ENCODE measurements at places on chromosomes 6 and 20. TPM values are rescaled to one million over a fixed set of nuclear protein-coding genes. Genes with fewer than 3 reads are reported as not detected.

GRCh38 chr6:18266523-18266912, 2.2 kb upstream of the DEK start:
- DNase-seq = no peak

DNA sequence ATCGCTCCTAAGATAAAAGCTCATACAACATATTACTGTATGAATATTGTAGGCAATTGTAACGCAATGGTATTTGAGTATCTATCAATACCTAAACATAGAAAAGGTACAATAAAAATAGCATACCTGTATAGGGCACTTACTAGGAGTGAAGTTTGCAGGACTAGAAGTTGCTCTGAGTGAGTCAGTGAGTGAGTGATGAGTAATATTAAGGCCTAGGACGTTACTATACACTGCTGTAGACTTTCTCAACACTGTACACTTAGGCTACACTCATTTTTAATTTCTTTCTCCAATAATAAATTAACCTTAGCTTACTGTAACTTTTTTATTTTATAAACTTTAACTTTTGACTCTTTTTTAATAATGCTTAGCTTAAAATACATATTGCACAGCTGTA, 546.9 kb downstream of the HACE1 start:
- no peak for DNase-seq

GRCh38 chr6:25180630-25181349, 98.4 kb upstream of the CARMIL1 start:
- no peak for DNase-seq

The ATP9A gene
- 16.4 TPM for total RNA-seq

The PARD6B gene
- total RNA-seq = 44.4 TPM

All from epithelial cell of proximal tubule (primary cell).